Panc1 (cell line): ENCODE measurements at places on chromosomes 16 and 17. TPM values are rescaled to one million over a fixed set of nuclear protein-coding genes. Genes with fewer than 3 reads are reported as not detected.

Gene INCA1
- total RNA-seq, result 1.7 TPM

Gene SCARF1
- 6.6 TPM for total RNA-seq

Gene TBC1D3I
- total RNA-seq, result 0.54 TPM

Gene IRX6
- not detected for total RNA-seq

GRCh38 chr17:70067134-70067533, 7.9 kb upstream of the KCNJ16 start:
- no peak for DNase-seq

GRCh38 chr17:40070709-40071312, 8.0 kb downstream of the THRA start:
- DNase-seq, result no peak
